ENCODE measurements at places on chromosomes 16 and 17.

DNA sequence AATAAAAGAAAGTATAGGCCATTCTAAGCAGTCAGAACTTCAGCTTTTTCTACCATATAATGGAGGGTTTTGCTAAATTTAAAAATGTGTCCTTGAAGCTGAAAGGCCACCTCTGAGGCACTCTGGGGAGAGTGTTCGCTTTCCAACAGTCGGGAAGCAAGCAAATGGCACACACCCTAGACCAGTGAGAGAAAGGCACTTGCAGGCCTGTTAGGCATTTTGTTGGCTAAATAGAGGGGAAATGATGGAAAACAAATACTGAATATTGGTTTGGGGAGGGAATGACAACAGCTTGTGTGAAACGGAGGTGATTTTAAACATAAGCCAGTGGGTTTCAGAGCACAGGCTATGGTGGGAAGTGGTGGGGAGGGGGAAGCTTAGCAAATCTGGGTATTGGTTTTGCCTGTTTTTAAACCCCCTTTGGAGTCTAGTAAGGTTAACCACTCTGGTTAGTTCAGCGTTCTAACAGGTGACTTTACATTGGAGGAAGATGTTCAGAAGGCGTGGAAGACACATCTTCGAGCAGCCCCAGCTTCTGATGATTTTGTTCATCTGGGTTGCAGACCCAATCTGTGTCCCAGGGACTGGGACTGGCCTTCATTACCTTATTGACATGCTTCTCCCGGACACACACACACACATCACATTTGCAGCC lies 90.5 kb downstream of the PRKCA start:
- no peak for DNase-seq

- no peak for DNase-seq
Measured at GRCh38 chr16:69942099-69942491, 9.0 kb upstream of the CLEC18A start.

DNA sequence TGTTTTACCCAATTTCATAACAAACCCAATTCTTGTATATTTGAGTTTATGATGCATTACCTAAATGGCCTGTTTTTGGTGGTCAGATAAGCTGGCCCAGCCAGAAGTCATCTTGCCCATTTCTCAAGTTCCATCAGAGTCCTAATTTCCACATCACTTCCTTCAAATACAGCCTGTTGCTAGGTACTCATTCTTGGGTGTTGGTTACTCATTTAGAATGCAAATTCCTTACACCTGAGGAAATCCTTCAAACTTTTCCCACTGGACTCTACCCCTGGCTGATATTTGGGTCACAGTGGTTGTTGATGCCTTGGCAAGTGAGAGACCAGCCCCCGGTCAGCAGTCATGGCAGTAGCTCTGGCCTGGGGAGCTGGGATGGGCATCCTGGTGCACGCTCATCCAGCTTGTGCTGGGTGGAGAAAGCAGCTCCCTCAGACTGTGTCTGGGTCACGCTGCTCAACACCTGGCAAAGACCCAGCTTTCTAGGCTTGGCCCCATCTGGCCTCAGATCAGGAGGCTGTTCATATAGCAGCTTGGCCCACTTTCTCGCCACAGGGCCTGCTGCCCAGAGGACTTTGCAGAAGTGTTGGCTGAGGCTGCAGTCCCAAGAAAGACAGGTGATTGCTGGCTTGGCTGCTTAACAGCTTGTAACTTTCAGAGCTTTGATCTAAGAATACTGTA lies 25.8 kb downstream of the WSB1 start:
- DNase-seq = no peak

- no peak for DNase-seq
Measured at GRCh38 chr17:38868817-38869525, 887 bp upstream of the LASP1 start.

GRCh38 chr17:40023590-40024292 lies 8.5 kb downstream of the CSF3 start:
- no peak for DNase-seq

- DNase-seq = no peak
Measured at GRCh38 chr16:51430716-51431369, 279.8 kb upstream of the SALL1 start.

- DNase-seq = no peak
Measured at GRCh38 chr16:22672830-22673210, 141.1 kb upstream of the HS3ST2 start.

DNA sequence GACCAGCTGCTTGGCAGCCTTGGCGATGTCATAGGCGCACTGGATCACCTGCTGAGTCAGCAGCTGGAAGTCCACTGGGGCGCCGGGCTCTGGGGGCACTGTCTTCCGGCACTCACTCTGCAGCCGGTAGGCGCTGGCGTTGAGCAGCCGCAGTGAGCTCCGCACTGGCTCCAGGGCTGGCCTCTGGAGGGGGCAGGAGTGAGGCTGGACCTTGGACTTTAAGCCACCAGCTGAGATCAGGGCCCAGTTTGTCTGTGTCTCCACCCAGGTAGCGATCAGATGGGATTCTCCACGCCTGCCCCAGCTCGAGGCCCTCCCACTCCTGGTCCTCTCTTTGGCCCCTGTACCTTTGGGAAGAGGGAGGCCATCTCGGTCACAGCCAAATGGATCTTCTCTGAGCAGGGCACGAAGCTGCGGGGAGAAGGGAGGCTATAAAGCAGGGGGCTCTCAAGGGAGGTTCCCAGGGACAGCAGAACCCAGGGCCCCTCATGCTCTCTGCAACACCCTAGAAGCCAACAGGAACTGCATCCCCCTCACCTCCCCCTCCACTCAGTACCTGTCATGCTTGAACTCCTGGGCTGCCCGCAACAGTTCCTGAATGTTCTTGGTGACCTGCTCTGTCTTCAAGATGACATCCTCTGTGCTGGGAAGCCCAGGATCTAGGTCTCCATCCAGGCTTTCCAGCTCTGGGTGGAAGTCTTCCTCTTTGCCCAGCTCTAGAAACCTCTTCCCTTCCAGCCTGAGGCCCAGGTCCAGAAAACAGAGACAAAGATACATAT lies 6.4 kb downstream of the TP53I13 start:
- DNase-seq = no peak

- DNase-seq = no peak
Measured at GRCh38 chr17:76200354-76200753, 39.9 kb downstream of the RNF157 start.

DNA sequence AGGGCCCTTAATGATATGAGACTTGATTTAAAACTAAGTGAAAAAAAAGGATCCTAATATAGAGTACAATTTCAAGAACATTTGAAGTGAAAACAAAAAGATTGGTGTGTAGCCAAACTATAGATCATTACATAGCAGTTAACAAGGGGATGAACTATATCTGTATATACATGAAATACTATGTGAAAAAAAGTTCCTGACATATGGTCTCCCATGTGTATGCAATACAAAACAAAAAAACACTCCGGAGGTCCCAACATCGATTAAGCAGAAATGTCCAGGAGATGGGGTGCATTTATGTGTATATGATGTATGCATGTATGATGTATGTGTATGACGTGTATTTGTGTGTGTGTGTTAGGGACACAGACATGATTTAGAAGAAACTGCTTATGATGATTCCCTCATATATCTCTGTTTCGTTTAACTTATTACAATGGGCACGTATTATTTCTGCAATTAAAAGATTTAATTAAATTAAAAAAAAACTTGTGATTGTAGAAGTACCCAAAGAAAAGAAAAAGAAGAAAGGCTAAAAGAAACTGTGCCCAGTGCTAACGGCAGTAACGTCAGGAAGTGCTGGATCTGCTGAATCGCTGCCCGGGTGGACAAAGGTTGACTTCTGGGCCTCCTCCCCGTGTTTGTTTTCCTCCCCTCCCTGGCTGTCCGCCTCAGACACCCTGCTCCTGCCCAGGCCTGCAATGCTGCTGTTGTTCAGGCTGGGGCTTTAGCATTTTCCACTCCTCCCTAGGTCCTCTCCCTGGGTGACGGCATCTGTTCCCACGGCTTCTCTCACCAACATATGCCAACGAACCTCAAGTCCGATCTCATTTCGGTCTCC lies 36.9 kb downstream of the TBX4 start:
- DNase-seq = no peak

DNA sequence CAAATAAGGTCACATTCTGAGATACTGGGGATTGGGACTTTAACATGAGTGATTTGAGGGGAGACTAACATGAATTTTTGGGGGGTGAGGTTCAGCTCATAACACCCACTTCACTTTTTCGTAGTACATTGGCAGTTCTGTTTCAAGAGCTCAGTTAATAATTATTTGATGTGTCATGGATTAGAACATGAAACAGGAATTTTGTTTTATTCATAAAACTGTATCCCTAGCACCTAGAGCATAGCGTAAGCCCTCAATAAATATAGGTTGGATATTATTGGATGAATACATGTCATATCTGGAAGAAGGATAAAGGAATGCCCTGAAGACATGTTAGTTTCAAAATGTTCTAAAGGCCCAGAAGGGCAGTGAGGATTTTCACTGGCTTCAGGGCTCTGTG lies 119.8 kb downstream of the PRKCA start:
- no peak for DNase-seq

DNA sequence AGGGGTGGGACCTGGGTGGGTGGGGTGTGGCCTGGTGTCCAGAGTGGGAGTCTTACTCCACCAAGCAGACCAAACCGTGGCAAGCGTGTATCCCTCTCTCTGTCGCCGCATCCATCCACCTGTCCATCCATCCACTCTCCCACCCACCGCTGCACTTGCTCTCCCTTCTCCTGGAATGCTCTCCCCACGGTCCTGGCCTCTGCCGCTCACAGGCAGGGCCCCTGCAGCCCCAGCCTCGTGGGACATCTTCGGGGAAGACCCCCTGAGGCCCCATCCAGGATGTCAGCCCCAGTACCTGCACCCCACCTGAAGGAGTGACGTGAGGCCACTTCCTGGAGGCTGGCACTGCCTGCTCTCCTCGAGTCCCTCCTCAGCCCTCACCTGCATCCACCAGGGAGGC lies 189.5 kb upstream of the GSE1 start:
- DNase-seq = no peak

DNA sequence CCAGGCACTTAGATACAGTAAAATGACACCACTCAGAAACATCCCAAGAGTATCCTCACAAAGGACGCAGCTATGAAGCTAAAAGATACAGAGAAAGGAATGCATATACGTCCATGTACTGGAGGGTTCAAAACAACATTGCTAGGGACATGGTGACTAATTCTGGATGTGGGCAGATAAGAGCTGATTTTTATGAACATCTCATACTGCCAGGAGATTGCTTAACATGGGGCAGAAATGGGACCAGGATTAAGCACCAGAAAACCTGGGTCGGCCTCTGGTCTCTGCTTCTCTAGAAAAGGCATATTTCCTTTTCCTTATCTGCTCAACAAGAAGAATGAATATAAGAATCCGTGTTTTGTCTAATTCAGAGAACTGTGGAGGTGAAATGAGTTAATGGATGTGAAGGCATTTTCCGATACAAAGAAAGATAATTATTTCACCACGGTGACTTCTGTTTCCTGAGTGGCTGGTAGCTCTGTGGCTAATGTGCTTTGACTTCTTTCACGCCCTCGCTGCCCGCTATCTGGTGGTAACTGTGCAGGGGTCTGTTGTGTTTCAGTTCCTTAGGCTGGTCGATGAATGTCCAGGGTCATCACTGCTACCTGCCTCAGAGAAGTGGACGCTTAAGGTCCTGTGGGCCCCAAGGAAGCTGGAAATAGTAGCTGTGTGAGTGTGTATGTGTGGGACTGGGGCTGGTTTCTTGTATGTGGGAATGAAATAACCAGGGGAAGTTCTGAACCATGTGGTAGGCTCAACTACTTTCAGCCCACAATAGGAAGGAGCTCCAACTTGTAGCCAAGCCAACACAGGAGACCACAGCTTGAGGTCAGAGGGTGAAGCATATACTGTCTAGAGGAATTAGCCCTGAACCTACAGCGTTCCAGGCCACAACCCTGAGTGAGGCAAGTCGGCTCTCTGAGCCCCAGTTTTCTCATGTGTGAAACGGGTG lies 15.8 kb upstream of the CCL5 start:
- DNase-seq = no peak

DNA sequence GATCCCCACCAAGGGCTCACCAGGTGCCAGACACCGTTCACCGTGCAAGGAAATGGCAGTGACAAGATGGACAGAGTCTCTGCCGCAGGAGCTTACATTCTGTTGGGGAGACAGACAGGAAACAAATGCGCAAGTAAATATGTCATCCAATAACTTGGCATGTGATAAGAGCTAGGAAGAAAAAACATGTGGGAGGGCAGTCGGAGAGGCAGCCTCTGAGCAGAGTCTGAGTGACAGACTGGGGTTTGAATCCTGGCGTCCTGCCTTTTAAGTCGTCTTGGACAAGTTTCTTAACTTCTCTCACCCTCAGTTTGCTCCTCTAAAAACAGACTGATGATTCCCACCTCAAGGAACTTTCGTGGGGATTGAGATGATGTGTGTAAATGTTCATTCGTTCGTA lies 7.2 kb downstream of the SGSM2 start:
- DNase-seq = no peak

DNA sequence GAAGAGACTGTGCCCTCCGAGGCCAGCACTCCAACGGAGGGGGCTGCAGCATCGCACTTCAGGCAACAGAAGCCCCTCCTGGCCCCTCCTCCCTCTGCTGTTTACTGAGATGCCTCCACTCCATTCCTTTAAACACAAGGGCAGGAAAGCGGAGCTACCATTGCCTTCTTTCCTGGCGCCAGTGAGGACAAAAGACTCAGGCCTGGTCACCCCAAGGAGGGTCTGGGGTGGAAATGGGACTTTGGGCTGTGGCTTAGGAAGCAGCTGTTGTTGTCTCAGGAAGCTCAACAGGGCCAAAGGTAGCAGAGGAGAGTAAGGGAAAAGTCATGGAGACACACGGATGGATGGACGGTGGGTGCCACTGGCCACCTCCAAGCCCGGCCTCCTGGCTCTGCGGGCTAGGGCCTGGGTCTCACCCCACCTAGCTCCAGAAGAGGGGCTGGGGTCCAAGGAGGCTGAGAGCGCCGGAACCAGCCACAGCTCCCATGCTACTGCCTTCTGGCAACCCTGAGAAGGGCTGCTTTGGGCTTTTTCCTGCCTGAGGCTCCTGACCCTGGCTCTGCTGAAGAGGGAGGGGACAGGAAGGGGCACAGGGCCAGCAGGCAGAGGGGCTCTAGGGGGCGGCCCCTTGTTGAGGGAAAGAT lies 11.1 kb downstream of the CD300LG start:
- no peak for DNase-seq

DNA sequence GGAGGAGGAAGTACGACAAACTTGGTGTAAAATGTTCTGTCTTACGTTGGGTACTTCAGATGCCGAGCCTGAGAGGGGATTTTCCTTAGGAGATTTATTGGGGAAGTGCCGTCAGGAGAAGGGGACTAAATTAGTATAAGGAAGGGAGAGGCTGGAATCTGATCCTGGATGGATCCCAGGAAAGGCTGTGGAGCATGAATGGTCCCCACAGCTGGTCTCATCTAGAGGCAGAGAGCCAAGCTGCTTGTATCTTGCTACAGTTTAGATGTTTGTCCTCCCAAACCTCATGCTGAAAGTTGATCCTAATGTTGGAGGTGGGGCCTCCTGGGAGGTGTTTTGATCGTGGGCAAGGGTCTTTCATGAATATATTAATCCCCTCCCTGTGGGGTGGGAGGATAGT lies 798.4 kb upstream of the EEF2KMT start:
- no peak for DNase-seq

Measured in vagina (tissue), 2 donors.